ENCODE measurements at places on chromosomes 11 and 22. TPM values are rescaled to one million over a fixed set of nuclear protein-coding genes. Genes with fewer than 3 reads are reported as not detected.

DNA sequence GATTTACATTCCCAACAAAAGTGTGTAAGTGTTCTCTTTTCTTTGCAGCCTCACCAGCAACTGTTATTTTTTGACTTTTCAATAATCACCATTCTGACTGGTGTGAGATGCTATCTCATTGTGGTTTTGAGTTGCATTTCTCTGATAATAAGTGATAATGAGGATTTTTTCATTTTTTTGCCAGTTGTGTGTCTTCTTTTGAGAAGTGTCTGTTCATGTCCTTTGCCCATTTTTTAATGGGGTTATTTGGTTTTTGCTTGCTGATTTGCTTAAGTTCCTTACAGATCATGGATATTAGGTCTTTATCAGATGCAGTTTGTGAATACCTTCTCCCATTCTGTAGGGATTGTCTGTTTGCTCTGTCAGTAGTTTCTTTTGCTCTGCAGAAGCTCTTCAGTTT, 107.7 kb downstream of the EHF start:
- no peak for DNase-seq

The IFITM2 gene
- total RNA-seq, result 314 TPM

DNA sequence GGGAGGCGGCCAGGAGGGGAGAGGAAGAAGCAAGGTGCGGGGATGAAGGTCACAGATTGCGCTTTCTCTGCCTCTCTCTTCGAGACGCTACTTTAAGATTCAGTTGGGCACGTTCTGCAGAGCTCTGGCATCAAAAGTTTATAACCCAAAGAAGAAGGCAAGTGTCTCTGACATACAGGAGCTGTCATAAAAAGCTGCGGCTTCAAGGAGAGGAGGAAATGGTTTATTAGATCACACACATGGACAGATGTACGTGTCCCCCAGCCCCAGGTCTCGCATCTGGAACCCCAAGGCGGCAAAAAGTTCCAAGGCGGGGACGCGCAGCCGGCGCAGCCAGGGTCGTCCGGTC, 589.0 kb downstream of the OPCML start:
- no peak for DNase-seq

DNA sequence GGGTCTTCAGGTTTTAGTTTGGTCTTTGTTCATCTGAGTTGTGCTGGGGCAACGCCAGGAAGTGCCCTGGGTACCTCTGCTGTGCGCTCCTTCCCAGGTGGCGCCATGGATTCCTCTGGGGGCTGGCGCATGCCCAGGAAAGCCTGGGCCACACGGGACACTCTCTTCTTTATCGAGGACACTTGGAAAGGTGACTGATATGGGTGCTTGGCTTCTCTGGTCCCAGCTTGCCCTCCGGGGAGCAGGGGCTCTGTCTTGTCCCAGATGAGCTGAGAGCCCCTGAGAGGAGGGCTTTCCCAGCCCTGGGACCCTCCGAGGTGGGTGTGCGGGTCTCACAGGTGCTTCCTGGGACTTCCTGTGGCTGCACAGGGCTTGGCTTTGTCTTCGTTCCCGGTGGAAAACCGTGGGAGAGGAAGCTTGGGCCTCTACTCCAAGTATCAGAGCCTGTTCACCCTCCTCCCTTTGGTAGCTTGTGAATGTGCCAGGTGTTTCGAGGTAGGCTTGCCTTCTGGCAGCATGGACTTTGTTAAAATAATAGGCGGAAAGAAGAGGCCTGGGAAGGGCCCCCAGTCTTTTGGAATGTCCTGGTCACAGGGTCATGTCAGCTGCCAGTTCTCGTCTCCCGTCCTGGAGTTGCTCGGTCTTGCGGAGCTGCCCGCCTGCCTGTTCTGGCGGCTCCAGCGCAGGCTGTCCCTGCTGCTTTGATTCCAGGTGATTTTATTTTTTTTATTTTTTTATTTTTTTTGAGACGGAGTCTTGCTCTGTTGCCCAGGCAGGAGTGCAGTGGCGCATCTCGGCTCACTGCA, 10.1 kb upstream of the NEAT1 start:
- no peak for DNase-seq

DNA sequence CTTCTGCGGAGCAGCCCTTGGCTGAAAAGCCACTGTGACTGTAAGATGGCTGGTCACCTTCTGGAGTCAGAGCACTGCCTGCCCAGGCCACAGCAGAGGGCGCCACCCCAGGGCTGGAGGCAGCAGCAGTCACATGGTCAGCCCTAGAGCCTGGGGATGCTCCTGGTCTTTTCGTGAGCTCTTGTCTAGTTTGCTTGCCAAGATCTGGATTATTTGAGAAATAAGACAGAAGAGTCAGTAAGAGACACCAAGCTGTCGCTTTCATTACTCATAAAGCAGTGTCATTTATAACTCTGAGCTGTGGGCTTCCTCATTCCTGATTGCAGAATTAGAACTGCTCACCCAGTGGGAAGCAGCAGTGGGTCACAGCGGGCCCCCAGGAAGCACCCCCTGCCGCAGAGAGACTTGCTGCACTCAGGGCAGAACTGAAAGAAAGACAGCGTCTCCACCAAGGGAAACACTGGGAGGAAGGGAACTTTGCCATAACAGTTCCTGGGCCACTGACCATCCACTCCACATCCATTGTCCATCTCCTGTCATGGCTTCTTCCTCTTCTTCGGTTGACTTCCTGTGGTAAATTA, 56.7 kb downstream of the PPP6R2 start:
- DNase-seq, result peak; percentile 62

The SULT4A1 gene
- not detected for total RNA-seq

DNA sequence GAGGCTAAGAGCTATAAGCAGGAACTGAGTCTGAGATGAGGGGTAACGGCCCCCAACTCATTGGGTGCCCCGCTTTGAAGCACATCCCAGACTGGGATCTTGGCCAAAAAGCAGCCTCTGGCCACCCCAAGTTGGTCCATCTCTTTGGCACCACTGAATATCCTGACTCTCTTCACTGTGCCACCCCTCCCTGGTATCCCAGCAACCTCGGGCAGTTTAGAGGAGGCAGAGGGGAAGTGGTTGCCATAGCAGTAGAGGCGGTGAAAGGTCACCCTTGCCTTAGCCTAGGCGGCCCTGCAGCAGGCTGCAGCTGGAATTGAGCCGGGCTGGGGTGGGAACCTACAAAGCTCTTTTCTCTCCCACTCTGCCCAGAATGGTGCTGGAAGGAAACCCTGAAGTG, 1.1 kb downstream of the PELI3 start:
- DNase-seq, result no peak

The TSGA10IP gene
- not detected for total RNA-seq

GRCh38 chr22:50550395-50550794, 4.7 kb downstream of the KLHDC7B start:
- DNase-seq, result no peak

The CRELD2 gene
- 31.2 TPM for total RNA-seq

DNA sequence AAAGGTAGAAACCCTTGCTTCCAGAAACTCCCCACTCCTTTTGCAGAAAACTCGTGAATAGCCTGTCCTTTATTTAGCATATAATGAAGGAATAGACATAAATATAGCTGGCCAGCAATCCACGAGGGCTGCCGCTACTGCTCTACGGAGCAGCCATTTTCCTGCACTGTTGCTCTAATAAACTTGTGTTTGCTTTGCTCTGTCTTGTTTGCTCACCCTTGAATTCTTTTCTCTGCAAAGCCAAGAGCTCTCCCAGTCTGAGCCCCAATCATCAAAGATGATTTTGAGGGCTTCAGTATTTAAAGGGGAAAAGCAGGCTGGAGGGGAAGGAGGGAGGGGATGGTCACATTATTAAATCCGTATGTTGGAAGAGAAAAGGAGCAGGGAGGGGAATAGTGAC, 16.6 kb upstream of the CHKA start:
- no peak for DNase-seq

- no peak for DNase-seq
Observed at GRCh38 chr11:75398906-75399305, 412 bp upstream of the RPS3 start.

The DAGLA gene
- 7.9 TPM for total RNA-seq

DNA sequence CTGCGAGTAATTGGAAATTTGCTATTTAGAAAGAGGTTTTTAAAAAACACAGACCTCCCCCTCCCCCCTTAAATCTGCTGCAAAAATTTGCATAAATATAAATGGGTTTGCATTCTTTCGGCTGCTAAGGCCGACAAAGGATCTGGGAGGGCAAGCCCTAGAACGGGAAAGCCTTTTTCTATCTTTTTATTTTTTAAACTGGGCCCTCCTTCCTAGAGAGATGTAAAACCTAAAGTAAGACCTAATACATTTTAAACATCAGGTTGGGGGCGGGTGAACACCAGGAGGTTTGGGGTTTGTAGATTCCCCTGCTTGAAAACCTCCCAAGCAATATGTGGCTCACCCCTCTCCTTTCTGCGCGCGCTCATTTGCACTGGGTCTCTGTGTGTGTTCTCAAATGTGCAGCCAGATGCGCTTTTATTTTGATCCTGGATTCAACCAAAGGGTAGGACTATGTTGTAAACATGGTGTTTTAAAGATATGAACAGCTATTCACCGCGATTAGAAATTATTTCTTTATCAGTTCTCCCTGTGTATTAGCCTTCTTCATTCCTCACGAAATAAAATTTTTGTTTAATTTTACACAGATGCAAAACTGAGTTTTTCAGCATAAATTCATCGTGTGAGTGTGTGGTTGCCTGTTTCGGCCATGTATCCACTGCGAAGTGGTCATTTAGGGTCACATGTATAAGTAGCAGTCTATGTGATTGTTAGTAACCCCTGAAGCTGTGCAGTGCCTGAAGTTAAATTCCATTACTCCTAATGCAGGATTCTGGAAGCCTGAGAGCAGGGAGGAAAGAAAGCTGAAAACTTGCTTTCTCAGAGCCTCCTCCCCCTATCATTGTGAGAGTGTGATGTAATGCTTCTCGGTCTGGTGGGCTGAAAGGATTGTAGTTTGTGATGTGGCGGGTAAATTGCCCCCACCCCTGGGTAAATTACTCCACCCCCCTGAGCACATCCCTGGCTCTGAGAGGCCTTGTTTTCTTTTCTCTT, 988 bp downstream of the TNRC6B start:
- DNase-seq, result peak; percentile 30

- peak; percentile 3 for DNase-seq
Observed at GRCh38 chr11:114265122-114265878, 30.9 kb upstream of the NNMT start.

- no peak for DNase-seq
Observed at GRCh38 chr11:17116117-17116516, 38.6 kb upstream of the RPS13 start.

The PANX2 gene
- 14.5 TPM for total RNA-seq

GRCh38 chr22:32144496-32145274, 14.4 kb downstream of the C22orf42 start:
- DNase-seq, result no peak

- DNase-seq, result no peak
Observed at GRCh38 chr11:132471466-132471865, 1060.8 kb downstream of the OPCML start.

GRCh38 chr22:34804604-34805003, 261.4 kb upstream of the ISX start:
- DNase-seq, result no peak

- no peak for DNase-seq
Observed at GRCh38 chr11:69832561-69833413, 13.6 kb upstream of the FGF3 start.

GRCh38 chr11:99160447-99160846, 139.7 kb downstream of the CNTN5 start:
- no peak for DNase-seq

DNA sequence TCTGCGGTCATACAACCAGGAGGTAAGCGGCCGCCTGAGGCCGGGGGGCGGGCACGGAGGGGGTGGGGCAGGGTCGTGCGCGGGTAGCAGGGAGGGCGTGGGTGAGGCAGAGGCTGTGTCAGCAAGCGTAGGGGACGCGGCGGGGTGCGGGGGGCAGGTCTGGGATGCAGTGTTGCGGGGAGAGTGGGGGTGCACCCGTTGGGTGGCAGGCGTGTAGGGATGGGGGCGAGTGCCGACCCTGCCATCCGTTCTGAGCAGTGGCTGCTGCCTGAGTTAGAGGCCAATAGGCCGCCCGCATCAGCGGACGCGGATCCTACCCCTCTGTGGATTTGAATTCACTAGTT, 1.4 kb downstream of the RIC8A start:
- DNase-seq, result no peak

DNA sequence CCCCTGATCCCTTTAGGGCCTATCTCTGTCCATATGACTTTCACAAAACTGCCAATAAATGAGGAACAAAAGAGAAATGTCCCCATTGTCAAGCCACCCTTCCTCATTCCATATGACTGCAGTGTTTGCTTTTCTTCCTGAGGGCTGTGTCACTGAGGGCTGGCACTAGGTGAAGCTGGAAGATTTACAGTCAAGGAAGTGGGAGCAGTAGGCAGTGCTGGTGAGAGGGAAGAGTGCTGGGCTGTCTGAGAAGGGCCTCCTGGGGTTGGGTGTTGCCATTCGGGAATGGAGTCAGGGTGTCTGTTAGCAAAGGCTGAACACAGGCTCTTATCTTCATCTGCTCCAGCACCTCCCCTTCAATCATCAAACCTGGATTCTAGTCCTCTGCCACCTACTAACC, 30.9 kb downstream of the INSC start:
- no peak for DNase-seq

The CCDC73 gene
- not detected for total RNA-seq

- DNase-seq, result peak; percentile 84
Observed at GRCh38 chr22:39456522-39457197, at the start of gene MGAT3. MGAT3 (plus strand) TSS chr22:39457012; CDS start chr22:39487348, 30,336 bp downstream.

The SCGB1A1 gene
- 85.4 TPM for total RNA-seq

DNA sequence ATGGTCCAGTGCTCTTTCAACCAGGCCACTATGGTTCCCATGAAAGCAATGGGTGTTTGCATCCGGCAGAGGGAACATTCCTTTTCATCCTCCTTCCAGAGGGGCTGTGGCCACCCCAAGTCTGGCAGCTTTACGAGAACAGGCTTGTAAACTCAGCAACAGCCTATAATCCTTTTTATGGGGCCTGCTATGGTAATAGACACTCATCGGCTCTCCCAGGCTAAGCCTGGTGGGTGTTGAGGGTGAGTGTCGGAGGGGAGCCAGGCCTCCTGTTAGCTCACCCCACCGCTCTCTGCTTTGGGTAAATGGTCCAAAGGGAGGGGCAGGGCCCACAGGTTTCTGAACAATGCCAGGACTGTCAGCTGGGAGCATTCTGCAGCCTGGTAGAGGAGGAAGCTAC, 111.6 kb upstream of the CD82 start:
- no peak for DNase-seq

GRCh38 chr11:10314199-10315072, 9.6 kb downstream of the ADM start:
- DNase-seq, result no peak

DNA sequence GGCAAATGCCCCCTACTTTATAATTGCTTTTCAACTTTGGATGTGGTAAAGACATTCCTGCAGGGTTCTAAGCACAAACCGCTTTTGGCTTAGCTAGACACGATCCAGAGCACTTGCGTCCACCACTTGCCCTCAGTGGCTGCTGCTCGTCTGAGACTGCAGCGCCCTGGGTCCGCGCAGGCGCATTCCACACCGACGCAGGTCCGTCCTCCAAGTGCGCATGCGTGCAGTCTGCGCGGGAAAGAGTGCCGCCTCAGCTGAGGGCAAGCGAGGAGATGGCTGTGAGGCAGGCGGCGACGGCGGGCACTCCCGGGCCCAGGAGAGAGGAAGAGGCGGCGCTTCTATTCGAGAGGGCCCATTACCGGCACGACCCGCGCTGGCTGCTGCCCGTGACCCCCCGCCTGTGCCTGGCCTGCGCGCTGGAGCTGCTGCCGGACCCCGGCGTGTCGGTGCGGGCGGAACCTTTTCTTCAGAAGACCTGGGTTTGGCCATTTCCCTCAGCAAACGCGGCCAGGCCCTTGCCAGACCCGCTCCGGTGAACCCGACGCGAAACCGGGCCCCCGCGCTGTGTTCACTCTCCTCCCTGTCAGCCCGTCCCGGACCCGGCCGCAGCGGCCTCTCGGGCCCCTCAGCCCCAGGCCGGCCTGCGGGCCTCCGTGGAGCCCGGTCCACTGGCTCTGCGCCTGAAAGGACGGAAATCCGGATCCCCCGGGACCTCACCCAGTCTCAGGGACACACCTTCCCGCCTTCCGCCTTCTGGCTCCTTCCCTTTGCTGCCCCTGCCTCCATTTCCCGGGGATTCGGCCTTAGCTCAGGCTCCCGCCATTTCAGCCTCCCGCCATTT, at the start of gene MEI1:
TSS of gene MEI1 (plus strand) at position 240 of the 844 bp plus-strand sequence. CDS start at position 276, 36 bp downstream.
- peak; percentile 81 for DNase-seq

Measured in upper lobe of left lung (tissue), 6 donors.